ENCODE measurements at places on chromosomes 1 and 21.

DNA sequence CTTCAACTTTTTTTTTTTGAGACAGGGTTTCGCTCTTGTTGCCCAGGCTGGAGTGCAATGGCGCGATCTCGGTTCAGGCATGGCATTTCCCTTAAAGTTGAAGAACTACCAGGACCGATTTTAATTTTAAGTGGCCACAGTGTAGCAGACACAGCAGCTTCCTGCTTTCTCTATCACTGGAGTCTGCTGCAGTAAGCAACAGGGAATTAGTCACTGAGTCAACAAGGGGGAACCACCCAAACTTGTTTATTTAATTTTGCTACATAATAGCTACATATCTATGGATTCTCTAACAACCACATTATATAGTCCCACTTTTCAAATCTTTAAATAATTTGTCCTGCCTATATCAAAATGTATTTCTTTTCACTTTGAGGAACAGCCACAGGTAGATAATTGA is 12.5 kb upstream of the TNNI3K start:
- DNase-seq: no peak

DNA sequence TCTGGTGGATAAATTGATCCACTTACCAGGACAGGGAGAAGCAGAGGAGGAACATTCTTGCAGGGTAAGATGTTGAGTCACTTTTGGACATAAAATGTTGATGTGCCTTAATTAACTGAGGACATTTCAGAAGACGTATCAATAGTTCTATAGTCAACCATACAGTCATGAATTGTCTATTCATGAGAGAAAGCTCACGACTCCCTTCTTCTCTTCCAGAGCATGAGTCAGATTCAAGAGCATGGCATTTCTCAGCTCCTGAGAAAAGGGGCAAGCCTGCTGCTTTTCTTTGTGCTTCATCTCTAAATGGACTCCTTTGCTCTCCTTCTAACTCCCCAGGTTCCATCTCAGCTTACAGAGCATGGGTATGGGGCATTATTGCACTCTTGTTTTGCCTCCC is 55.7 kb downstream of the ADGRL4 start:
- no peak for DNase-seq

- no peak for DNase-seq
These were observed 10.0 kb downstream of the TSEN15 start for GRCh38 chr1:184061396-184062003.

DNA sequence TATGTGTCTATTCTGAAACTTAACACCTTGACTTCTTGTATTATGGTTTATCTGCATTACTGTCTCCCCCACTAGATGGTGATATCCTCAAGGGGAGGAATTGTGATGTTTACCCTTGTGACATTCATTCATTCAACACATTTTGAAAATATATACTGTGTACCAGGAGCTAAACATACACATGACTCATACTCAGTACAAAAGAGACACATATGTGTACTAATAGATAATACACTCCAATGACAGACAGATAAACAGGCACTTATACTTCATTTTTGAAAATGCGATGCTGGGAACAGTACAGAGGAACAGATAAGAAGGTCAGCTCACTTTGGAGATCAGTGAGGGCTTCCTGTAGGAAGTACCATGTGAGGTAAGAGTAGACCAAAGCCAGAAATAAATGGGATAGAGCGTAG is 8.9 kb upstream of the RAB3GAP2 start:
- DNase-seq: no peak

DNA sequence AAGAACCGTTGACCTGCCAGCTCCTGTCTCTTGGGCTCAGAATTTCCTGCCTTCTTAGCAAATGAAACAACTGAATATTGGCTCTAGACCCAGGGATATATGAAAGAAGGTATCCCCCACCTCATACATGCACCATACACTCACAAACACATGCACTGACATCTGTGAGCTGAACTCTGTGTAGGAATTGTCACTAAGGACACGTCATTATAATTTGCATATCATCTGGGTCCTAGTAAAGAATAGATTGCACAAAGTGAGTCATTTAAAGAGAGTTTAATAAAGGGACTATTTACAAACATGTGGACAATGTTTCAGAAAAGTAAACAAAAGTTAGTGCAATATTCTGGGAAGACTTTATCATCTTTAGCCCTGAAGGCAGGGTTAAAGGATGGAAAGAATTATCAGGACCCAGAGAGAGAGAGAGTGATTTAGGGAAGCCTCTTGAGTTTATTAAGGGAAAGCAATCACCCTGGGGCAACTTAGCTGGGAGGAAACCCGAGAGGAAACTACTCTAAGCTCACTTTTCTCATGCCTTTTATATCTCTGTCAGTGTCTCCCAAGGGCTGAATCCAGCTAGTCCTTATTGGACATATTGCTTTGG is 74.1 kb upstream of the PLA2G4A start:
- no peak for DNase-seq

- no peak for DNase-seq
These were observed 372.8 kb downstream of the PTBP2 start for GRCh38 chr1:97094247-97094972.

GRCh38 chr1:156897078-156897825 is 3.7 kb downstream of the PEAR1 start:
- DNase-seq: no peak

- DNase-seq: no peak
These were observed 145.5 kb downstream of the ETS2 start for GRCh38 chr21:38951095-38951730.

DNA sequence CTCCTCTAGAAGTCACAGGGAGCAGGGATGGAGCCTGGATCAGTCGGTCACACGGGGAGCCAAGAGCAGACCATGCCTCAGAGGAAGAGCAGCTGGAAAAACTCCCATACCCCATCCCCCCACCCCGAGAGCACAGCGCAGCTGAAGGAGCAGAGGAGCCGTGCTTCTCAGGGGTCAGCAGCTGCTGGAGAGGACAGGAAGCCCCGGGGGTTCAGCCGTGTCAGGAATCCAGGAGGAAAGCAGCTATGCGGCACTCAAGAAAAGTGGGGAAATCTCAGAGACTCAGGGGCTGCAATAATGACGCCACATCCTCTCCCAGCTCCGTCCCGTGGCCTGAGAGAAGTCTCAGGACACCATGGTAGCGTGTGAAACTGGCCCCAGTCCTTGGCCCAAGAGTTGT is 102.3 kb downstream of the NPHP4 start:
- DNase-seq: no peak

DNA sequence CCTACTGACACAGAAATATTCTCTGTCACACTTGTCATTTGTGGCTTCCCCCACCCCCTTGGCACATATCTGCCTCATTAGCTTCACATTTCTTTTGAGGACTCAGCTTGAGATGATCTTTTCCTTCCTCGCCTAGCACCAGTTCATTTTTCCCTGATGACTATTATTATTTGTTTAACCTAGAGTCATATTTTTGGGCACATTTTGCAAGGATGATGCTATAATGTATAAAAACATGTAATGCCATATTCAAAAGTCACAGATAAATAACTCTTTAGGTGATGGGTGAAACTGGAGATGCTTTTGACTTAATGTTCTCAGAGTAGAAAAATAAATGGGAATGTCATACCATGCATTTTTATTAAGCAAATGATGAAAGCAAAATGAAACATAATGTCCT is 202.7 kb downstream of the BACH1 start:
- no peak for DNase-seq

GRCh38 chr1:169594391-169594790 is 8.1 kb upstream of the F5 start:
- no peak for DNase-seq

DNA sequence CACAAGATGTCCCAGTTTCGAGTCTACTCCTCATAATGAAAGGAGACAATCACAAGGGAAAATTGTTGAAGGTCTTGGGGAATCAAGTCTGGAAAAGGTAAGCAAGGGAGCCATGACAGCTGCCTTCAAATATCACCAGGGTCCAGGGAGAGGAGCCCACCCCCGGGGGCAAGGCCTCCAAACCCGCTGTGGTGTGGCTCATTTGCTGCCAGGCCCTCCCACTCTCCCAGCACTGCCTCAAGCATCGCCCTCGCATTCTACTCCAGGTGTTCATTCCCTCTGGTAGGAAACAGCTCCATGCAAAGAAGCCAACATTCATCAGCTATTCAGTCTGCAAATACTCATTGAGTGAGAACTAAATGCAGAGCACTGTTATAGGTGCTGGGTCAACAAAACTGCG is 8.6 kb downstream of the S100A9 start:
- DNase-seq: no peak

GRCh38 chr1:233277637-233278606 is 17.6 kb downstream of the PCNX2 start:
- DNase-seq: no peak

DNA sequence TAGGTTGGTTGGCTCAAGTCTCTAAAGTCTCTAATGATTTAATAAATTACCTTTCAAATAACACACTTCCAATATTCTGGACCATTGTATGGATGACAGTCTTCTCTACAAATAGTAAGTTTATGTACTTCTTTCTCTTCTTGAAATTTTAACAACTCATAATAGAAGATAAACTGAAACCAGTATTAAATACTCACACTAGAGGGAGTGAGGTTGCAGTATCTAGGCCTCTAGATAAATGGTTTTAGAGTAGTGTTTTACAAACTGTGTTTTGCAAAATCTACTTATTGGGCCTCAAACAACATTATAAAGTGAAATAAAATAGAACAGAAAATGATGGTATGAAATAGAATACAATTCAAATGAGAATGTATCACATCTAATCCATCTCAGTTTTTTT is 479.9 kb upstream of the BRINP3 start:
- no peak for DNase-seq

DNA sequence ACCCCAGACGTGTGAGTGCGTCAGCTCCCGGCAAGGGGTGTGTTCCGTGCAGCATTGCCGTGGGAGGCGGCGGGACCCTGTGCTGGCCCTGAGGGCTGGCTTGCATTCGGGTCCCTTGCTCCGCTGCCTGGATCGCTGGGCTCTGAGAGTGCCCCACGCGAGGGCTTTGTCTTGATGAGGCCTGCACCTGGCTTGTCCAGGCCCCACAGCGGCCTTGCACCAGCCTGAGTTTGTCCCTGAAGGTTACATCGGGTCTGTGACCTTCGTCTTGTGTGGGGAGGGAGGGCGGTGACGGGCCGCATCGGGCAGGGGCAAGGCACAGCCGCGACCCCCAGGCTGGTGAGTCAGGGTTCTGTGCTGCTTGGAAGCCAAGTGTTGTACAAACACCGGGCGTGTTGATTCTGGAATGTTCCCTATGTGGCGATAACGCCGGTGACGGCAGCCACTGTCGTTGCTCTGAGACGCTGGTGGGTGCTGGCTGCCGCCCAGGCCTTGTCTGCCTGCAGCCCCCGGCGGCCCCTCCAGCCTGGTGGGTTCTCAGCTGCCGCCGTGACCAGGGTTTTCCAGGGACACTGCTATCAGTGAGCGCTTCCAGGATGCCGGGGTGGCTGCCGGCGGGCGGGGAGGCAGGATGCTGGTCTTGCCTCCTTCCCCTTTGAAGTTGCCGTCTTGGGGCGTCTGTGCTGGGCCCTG is 42.9 kb downstream of the SLX9 start:
- DNase-seq: no peak

- DNase-seq: no peak
These were observed 36.9 kb upstream of the GPR37L1 start for GRCh38 chr1:202085682-202086373.
